Stimulated activated naive CD4-positive, alpha-beta T cell treated with Interleukin-2 at 50 U/mL for 16 hours (primary cell): ENCODE measurements at places on chromosomes 2 and 18.
A peak's percentile ranks its signal among the peaks of the same experiment; 100 is the strongest.

- DNase-seq: no peak
These were observed 502.3 kb downstream of the TXNL1 start for GRCh38 chr18:56136105-56136504.

- DNase-seq: no peak
These were observed 7.8 kb upstream of the GPR55 start for GRCh38 chr2:230932556-230933511.

DNA sequence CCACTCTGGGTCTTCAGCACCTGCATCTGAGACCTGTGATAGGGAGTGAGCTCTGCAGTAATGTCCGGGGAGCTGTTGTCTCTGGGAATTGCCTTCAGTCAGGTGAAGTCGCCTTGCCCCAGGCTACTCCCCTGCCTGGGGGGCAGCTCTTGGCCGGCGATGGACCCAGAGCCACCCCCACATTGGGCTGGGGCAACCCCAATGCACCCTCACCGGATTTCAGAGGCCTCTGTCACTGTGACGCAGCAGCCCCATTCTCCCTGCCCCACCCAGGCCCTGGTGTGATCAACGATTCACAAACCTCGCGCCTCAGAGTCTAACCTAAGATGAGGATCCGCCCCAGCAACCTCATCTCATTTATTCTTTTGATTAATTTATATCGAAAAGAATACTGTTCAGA lies 303.6 kb downstream of the NDUFA10 start:
- no peak for DNase-seq

- DNase-seq: no peak
These were observed 148.1 kb upstream of the AGAP1 start for GRCh38 chr2:235345745-235346144.

DNA sequence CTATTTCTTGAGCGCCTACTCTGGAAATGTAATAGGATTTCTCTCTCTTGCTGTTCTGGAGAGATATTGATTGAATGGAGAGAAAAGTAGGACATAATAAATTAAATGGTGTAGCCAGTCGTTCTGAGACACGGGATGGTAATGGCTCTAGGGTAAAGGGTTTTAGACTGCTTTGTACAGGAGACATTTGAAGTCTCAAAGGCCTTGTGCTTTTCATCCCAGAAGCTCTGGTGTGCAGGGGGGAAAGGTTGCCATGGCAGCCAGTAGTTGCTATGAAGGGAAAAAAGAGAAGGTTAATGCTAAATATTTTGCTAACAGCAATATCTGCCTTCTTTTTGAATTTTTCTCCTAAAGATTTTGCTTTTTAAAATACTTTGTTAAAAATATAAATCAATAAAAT lies 359.3 kb downstream of the RIT2 start:
- DNase-seq: no peak

DNA sequence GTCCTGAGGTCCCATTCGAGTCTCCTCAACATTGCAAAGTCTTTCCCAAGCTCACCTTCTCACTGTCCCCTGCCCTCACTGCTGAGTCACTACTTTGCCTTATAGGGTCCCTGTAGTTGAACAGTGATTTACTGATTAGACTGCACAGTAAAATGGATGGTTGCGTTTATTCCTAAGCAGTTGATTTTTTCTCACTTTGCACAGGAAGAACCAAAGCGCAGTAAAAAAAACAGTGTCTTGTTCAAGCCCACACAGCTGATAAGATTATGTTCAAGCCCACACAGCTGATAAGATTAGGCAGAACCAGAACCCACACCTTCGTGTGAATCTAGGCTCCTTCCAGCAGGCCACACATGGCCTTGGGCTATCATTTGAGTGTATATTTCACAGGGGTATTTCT lies 215.3 kb upstream of the COPS8 start:
- DNase-seq: no peak

GRCh38 chr2:137172162-137172561 lies 406.8 kb downstream of the THSD7B start:
- DNase-seq: no peak

DNA sequence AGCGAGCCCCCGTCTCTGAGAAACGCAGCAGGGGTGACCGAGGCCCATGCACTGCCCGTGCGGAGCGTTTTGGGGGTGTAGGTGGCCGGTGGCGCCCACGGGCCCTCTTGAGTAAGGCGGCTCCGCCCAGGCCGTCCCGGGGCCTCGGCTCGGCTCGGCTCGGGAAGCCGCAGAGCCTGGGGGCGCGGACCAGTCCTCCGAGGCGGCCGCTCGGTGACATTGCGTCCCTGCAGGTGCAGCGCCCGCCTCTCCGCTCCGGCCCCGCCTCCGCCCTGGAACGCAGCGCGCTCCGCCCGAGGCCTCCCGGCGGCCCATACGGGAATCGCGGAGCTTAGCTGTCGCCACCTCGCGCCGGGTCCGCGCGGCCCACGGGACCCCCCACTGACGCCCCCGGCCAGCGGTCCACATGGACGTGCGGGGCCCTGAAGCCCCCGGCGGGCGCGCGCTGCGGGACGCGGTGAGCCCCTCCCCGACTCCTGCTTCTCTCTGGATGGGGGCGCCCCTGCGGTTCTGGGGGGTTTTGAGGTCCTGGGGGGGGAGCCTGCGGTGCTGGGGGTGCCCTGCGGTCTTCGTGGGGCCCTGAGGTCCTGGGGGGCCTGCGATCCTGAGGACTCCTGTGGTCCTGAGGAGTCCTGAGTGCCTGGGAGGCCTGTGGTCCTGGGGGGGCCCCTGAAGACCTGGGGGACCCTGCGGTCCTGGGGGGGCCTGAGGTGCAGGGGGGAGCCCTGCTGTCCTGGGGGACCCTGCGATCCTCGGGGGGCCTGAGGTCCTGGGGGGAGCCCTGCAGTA lies at the start of gene HSBP1L1:
HSBP1L1 (plus strand) TSS at position 314 of the 789 bp plus-strand sequence; CDS start at position 407, 93 bp downstream.
- peak; percentile 54 for DNase-seq

GRCh38 chr2:197996583-197996982 lies 192.2 kb downstream of the PLCL1 start:
- DNase-seq: no peak

DNA sequence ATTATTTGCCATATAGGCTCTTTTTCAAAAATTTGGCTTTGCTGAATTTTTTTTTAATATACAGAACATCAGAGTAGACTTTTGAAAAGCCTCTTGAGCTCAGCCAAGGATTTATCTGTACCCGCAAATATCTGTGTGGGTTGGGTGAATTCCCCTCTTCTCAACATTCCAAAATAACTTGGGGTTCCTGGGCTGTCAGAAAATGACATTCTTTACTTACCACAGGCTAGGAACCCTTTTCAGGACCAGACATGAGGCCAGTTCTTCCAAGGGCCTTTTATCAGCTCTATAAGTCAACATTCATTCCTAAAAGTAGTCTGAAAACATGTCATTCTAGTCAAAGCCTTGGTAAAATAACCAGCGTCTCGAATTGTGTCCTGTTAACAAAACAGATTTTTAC lies 28.8 kb upstream of the FEZ2 start:
- DNase-seq: no peak
